DMS 273 treated with DMSO at 0.1 percent for 48 hours (cell line): ENCODE measurements at places on chromosomes 7 and 10.

GRCh38 chr7:102874966-102875365, 37.8 kb upstream of the LRRC17 start:
- DNase-seq = no peak

- DNase-seq = no peak
Measured at GRCh38 chr7:155207326-155208002, 90.2 kb upstream of the INSIG1 start.

DNA sequence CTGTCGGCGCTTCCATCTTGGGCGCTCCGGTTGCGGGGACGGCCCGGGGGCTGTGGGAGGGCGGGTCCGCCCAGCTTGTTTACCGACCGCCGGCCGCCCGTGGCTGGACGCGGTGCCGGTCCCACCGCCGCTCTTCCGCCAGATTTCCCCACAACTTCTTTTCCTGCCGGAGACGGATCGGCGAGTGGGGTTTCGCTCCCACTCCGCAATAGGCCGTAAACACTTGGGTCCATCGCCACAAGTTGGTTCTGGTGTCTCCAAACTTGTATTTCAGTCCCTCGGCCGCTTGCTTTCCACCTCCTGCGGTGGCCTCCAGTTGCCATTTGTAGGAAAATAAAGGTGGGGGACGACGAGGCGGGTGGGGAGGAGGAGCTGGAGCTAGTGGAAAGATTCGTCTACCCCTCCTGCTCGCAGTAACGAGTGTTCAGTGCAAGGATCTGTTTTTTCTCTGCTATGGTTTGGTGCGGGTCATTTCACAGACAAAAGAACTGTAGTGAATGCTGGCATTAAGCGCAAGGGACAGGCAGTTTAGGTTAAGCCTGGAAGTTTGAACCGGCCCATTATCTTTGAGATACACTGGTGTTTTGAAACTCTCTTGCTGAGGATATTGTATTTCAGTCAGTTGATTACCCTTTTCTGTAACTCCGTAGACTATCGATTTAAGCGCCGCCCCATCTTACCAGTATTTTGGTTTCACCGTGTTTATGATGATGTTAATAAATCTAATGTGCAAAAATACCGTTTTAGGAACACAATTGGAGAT, 24.3 kb upstream of the ZRANB1 start:
- peak; percentile 19 for DNase-seq

GRCh38 chr7:101362334-101363195, at the start of gene COL26A1:
COL26A1 (plus strand) TSS chr7:101362875; CDS start chr7:101363033, 158 bp downstream.
- no peak for DNase-seq

DNA sequence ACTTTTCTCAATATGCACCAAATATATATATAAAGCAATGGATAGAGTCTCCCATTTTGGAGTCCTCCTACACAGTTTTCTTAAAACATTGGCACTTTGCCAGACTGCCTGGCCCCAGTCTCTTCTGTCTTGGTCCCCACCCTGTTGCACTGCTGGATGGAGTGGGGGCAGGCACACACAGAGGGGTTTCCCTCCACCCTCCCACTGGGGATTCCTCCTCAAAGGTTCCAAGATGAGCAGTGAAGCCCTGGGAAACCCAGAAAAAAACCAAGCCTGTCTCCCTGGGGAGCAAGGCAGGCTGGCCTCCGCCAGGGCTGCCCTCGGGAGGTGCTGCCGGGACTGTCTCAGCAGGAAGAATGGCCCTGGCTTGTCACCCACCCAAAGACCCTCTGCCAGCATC, 68.0 kb downstream of the SH3PXD2A start:
- no peak for DNase-seq

DNA sequence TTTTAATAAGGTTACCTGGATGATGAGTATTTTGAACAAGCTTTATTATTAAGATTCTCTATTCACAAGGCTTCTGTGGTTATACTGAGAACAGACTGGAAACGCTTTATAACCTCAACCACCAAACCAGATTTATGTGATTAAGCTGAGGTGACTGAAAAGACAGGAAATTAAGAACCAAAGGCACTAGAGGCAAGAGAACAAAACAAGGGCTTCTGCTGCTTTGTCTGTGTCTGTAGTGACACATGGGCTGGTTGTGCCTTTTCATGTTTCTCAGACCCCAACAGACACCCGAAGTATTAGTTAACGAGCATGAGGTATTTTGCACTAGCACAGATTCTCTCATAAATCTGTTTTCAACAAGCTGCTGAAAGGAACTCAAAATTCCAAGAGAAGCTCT, 64.4 kb downstream of the RAPGEF5 start:
- DNase-seq = no peak

DNA sequence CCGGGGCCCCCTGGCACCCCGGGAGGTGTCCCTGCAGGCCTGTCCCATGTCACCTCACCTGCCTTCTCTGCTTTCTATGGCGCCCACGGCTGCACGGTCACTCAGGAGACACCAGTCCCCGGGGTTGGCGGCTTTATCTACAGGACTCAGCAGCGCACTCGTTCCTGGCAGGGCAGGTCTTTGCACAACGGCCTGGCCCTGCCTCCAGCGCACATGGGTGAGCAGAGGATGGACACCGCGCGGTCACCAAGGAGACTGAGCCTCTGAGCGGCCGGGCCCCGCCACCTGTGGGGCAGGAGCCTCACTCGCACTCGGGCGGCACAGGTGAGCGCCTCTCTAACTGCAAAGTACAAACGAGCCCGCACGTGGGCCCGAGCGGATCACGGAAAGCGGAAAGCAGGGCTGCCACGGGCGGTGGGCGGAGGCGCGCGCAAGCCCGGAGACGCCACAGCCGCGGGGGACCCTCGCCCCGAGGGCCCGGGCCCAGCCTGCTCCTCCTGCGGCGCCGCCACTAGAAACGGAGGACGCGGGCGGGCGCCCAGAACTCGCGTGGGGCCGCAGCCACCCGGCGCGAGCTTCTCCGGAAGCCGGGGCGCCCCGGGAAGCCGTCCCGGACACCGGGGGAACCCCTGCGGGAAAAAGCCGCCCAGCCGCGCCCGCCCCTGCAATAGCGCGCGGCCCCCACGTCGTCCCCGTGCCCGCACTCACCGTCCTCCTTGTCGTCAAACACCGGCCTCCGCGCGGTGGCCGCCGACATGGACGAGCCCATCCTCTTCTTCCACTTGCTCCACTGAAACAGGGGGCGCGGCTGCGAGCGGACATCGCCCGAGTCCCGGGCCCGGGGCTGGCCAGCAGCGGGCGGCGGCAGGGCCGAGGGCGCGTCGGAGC, 642 bp downstream of the STK32C start:
- no peak for DNase-seq
